Mesenteric fat pad (tissue), 1 donor: ENCODE measurements at places on chromosomes 1 and 21. TPM values are rescaled to one million over a fixed set of nuclear protein-coding genes. Genes with fewer than 3 reads are reported as not detected.

- DNase-seq: no peak
Measured at GRCh38 chr1:168833801-168834224, 104.8 kb upstream of the DPT start.

- no peak for DNase-seq
Measured at GRCh38 chr1:172720339-172720738, 61.4 kb downstream of the FASLG start.

GRCh38 chr1:1142844-1143243 is 27.0 kb upstream of the C1orf159 start:
- no peak for DNase-seq

DNA sequence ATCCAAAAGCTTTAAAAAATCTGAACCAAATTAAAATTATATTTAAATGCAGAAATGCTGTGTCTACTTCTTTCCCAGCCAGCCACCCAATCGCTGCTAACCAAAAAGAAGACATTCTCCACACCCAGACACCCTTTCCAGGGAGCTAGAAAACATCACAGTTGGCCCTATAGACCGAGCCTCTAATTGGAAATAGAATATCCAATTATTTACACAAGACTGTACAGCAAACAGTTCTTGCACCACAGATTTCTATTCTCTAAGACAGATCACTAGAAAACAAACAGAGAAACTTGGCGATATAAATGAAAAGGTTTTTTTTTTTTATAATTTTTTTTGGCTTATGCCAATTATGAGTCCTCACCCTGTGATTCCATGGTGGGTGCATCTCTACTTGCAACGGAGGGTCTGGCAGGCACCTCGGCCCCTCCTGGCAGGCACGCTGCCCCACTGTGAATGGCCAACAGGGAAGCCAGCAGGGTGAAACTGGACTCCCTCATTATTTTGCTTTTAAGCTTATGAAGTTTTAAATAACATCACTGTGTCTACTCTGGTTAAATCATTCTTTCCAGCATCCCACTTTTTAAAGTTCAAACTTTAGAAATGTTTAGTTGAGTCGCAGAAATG is 29.2 kb downstream of the BCAR3 start:
- no peak for DNase-seq

DNA sequence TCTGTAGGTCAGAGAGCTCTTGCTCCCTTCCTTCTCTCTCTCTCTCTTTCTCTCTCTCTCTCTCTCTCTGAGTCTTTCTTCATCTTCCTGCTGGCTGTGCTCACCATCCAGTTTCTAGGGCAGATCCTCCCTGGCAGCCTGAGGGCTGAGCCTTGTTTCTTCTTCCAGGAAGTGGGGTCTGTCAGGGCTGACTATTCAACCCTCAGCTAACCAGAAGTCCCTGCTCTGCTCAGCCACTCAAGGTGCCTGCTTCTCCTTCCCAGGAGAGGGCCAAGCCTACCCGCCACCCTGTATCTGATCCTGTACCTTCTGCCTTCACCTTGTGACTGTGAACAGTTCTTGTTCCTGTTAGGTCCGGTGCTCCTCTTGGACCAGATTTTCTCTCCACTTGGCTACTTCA is 107.6 kb upstream of the ETV3 start:
- DNase-seq: no peak

DNA sequence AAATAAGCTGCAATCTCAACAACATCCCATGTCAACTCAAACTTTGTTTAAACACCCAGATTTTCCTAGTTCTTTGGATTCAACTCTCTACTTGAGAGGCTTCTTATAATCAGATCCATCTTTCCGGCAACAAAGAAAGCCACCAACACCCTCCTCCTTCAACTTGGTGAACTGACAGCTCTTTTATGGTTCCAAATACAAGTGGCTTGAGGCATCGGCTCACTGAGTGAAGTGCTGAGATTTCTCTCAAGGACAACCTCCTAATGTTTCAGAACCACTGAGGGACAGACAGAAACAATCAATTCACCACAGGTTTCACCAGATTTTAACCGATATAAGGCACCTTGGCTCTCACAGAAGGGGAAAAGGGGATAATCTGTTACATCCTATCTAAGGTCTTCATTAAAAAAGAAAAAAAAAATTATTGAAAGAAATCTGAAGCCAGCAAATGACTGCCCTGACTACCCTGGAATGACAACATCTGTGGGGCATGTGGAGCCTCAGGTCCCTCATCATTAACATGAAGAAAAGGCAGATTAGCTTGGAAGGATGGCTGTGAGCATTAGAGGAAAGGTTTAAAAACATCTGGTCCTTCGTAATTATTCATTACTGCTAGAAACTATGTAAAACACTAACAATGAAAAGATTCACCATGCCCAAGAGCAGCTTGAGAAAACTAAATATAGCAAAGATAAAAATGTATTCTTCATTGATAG is 50.9 kb downstream of the PTPN14 start:
- no peak for DNase-seq

GRCh38 chr1:218964471-218965185 is 209.1 kb upstream of the LYPLAL1 start:
- no peak for DNase-seq

DNA sequence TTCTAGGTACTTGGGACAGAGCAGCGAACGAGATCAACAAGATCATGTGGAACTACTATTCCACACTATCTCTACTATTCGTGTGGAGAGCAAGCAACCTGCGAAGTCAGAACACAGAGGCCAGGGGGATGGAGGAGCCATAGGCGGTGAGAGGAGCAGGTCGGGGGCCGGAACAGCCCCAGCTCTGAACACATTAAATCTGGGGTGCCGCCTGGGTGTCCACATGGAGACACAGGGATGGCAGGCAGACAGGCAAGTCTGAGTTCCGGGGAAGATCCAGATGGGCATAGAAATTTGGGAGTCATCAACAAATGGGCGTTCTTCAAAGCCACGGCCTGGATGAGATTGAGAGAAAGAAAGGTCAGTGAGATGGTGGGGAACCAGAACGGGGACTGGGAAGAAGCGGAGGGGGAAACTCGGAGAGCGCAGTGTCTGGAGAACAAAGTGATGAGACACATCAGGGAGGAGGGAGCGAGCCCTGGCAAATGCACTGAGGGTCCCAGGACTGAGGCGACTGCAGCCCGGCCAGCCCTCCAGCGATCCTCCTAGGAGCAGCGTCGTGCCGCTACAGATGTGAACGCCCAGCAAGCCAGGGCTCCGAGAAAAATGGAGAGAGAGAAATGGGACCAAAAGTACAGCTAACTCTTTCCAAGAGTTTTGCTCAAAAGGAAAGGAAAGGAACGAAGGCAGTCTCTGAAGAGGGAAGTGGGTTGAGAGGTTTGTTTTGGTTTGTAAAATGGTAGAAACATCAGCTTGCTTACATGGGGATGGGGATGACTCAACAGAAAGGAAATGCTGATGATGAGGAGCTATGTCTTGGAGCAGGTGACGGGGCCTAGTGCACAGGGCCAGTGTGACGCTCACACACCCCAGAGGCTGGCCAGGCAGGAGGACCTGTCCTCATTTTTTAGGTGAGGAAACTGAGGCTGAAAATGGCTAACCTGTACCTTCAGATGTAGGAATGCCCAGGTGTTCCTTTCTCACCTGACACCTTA is 84.5 kb downstream of the GLIS1 start:
- peak; percentile 84 for DNase-seq

DNA sequence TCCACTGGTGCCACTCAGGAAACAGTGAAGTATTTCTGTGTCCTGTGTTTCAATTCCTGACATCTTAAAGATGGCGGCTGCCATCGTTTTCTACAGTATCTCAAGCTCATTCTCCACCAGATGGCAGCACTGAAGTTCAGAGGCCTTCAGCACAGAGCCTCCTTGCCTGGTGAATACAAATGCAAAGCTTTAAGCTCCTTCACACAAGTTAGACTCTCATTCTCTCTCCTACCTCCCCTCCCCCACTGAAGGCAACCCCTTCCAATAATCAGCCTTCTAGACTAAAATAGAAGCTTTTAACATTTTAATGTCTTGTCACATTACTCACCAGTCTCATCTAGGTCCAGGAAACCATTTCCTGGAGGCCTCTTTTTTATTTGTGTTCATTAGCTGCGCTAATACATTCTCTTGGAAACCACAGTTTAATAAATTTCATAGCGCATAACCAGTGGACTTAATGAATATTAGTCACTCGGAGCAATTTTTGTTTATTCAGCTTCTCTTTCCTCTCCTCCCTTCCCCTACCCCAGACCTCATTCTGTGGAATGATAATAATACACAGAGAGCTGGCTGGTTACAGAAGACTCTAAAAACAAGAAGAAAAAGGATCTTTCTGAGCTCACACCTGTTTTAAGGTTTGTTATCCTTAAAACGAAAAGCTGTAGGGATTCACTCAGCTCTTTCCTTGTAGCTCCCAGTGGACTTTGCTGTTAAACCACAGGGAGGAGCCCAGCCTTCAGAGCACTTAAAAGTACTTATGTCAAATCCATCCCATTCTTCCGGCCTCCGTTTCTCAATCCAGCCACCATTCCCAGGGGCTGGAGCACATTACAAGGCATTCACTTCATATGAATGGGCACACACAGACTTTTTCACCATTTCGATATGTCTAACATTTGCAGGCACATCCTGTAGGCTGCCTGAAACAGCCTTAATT is 384.9 kb downstream of the HLX start:
- DNase-seq: no peak

- DNase-seq: no peak
Measured at GRCh38 chr1:84010136-84010535, 11.2 kb upstream of the TTLL7 start.

DNA sequence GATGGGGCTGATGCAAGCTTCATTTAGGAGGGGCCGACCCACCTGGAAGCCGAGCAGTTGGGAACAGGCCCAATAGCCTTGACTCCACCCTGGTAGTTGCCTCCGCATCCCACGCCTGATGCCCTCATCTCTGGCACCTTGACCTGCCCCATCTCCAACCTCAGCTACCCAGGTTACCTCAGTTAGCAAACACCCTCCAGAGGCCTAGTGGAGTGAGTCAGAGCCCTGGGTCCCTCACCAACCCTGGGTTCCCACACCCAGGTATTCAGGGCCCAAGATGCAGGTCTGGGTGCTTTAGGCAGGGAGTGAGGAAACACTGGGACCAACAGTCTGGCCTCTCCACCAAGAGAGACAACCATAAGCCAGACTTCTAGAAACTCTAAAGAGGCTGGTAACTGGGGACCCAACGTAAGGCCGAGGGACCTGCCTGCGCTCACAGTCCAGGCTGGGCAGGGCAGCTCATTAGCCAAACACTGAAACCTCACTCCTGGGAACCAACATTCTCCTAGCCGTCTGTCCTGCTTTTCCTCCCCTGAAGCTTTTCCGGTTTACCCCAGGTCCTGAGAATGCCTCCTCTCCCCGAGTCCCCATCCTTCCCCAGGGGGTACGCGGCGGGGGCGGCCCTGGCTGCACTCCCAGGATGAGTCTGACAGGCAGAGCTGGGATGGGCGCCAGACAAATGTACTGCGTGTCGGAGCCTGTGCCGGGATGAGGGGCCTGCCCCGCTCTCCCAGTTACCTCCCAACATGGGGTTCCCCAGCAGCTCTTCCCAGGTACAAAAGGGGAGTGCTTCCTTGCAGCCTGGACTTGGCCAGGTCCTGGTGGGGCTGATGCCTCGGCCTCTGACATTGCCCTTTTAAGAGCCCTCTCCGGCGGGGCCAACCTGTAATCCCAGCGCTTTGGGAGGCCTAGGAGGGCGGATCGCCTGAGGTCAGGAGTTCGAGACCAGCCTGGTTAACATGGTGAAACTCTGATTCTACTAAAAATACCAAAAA is 8.9 kb upstream of the CELSR2 start:
- no peak for DNase-seq

- no peak for DNase-seq
Measured at GRCh38 chr21:40923407-40923806, 76.4 kb upstream of the DSCAM start.

DNA sequence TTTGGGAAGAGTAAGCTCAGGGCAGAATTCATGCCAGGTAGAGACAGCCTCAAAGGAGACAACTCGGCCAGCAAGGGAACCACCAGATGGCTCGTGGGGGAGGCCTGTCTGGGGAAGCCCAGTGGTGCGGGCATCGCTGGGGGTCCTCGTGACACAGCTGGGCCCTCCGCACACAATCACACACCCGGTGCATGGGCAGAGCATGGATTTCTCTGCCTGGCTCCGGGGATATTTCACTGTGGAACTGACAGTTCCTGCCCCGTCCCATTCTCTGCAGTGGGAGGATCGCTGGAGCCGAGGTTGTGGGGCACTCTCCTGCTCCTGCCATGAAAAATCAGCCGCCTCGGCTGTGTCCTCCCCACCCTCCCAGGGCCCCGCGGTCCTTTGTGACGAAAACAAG is 108.0 kb downstream of the CRYAA start:
- DNase-seq: no peak

DNA sequence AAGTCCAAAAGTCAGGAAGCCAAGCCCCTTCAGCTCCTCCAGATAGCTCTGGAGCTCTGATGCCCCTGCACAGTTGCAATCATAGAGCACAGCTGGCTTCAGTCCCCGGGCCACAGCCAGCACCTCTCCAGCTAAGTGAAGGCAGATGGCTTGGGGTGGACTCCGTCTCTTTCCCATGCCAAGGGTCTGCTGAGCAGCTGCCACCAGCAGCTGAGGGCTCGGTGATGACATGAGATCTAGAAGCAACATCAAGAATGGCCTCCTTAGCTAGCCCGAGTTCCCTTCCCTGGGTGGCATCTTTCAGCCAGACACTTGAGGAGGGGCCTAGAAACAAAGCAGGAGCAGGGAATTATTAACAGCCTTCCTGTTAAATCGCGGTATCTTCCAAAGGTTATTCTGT is 973 bp downstream of the C1orf74 start:
- no peak for DNase-seq

- no peak for DNase-seq
Measured at GRCh38 chr1:35288761-35289160, 20.3 kb downstream of the ZMYM4 start.

- no peak for DNase-seq
Measured at GRCh38 chr1:17926906-17927305, 171.8 kb downstream of the ACTL8 start.

- DNase-seq: no peak
Measured at GRCh38 chr1:99529002-99529401, 116.9 kb upstream of the PALMD start.

DNA sequence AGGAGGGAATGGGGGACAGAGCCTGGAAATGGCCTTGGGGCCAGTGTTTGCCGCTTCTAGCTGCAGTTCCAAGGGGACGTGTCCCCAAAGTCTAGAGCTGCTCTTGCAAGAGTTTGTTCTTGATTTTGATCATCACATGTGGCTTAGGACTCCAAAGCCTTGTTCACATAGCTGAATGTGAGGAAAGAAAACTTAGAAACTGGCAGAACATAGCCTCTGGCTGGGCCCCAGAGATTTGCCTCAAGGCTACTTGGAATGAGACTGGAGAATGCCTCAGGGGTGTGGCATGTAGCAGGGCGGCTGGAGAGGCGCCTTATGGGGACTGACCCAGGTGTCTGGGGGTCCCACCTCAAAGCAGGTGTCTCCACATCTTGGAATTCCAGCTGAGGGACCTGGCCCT is 2.3 kb downstream of the PDXK start:
- DNase-seq: no peak

NIPAL3 gene
- total RNA-seq: 9.6 TPM

PDZK1IP1 gene
- total RNA-seq: 2.8 TPM

LCK gene
- total RNA-seq: 1.8 TPM

BOLA1 gene
- total RNA-seq: 16.1 TPM

ASH1L gene
- total RNA-seq: 65.3 TPM

VWA5B1 gene
- total RNA-seq: not detected

IFNLR1 gene
- total RNA-seq: 0.22 TPM

NBPF26 gene
- total RNA-seq: 26.9 TPM

CCDC181 gene
- total RNA-seq: 0.58 TPM

ELAVL4 gene
- 0.45 TPM for total RNA-seq
